ENCODE measurements at places on chromosomes 12 and 14.

GRCh38 chr14:70303545-70304293 lies 55.8 kb downstream of the COX16 start:
- DNase-seq: no peak

DNA sequence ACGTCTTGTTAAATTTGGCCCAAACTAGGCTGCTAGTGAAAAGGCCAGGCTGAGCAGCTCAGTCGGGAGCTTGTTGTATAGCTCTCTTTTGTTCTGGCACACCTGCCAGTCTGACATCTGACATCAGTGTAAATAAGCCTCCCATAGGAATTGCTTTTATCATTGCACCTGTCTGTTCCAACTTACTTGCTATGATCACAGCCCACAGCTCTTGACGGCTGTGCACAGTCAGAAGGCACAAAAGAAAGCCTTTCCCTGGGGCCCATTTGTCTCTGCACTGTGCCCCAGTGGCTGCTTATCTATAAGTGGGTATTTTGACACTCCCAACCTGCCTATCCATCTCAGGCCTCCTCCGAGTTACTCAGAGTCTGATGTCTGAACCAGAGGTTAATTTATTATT lies 324.5 kb downstream of the NUAK1 start:
- no peak for DNase-seq

GRCh38 chr14:60094306-60094897 lies 2.7 kb downstream of the PCNX4 start:
- no peak for DNase-seq

GRCh38 chr12:27013611-27014084 lies 536 bp downstream of the TM7SF3 start:
- DNase-seq: no peak

GRCh38 chr12:119060847-119061796 lies 79.8 kb downstream of the SRRM4 start:
- no peak for DNase-seq

GRCh38 chr12:92065018-92065499 lies 80.6 kb downstream of the BTG1 start:
- DNase-seq: no peak

GRCh38 chr14:69613312-69614073 lies 2.1 kb downstream of the SUSD6 start:
- DNase-seq: no peak

GRCh38 chr12:115885040-115885690 lies 392.3 kb downstream of the MED13L start:
- no peak for DNase-seq

DNA sequence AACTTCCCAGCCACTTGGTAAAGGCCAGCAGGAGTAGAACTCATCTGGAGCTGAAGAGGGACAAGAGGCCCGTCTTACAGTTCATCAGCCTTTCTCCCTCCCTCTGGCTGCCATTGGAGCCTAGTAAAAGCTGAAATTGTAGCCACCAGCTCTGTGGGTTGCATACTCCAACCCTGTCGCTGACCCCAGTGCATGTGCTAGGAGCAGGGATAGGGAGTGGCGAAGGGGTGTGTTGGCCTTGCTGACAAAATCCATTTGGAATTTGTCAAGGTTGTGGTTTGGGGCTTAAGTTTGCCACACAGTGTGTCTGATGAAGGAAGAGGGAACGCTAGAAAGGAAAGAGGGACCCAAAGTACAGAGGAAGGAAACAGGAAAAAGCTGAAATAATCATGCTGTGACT lies 4.0 kb upstream of the ARF3 start:
- no peak for DNase-seq

GRCh38 chr14:64614805-64615391 lies 65.1 kb downstream of the PPP1R36 start:
- DNase-seq: no peak

DNA sequence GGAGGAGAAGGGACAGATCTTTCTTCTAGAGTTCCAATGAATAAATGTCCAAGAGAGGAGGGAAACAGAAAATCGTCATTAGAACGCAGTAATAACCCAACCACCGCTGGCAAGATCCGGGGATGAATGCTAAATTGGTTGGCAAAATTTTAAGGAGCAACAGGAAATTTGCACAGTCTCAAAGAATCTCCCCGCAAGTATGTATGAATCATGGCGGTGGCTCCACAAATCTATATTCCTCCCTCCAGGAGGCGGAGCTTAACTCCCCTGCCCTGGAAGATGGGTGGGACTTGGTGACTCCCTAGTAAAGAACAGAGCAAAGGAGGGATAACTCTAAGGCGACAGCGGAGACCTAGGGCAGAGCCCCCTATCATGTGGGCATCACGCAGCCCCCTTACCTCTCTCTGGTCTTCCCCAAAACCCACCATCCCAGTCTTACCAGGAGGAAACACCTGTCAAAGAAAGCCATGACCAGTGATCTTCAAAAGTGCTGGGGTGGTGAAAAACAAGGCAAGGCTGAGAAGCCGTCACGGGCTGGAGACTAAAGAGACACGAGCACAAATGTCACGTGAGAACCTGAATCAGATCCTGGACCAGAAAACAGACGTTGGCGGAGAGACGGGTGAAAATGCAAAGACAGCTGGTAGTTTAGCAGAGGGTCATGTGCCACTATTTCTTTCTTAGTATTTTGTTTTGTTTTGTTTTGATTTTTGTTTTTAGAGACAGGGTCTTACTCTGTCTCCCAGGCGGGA lies 125.8 kb downstream of the NCOR2 start:
- DNase-seq: no peak

- DNase-seq: no peak
Observed at GRCh38 chr14:77186911-77187648, 5.5 kb downstream of the TMEM63C start.

DNA sequence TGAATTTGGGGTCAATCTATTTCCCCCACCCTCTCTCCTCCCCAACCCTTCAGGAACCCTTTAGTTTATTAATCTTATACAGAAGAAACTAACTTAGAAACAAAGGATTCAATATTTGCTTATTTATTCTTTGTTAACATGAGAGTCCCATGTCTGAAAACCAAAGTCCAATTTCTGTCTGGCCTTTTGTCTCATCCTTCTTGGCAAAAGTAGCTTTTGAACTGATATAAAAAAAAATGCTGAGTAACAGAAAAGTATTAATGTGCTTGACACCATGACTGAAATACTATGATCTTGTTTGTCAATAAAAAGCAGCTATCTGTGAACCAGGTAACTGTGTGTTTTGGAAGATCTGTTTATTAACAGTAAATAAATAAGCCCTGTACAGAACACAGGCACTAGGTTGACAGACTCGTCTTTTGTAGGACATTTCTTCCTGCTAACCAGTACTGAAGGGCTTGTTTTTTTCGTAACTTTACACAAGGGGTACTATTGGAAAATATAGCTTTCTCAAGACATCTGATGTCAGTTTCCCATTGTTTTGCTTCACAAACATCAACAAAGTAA lies 10.8 kb downstream of the PIGH start:
- no peak for DNase-seq

- DNase-seq: no peak
Observed at GRCh38 chr14:105135700-105136395, 32.7 kb downstream of the JAG2 start.

GRCh38 chr14:37874429-37875109 lies 279.1 kb downstream of the TTC6 start:
- DNase-seq: peak; percentile 59

DNA sequence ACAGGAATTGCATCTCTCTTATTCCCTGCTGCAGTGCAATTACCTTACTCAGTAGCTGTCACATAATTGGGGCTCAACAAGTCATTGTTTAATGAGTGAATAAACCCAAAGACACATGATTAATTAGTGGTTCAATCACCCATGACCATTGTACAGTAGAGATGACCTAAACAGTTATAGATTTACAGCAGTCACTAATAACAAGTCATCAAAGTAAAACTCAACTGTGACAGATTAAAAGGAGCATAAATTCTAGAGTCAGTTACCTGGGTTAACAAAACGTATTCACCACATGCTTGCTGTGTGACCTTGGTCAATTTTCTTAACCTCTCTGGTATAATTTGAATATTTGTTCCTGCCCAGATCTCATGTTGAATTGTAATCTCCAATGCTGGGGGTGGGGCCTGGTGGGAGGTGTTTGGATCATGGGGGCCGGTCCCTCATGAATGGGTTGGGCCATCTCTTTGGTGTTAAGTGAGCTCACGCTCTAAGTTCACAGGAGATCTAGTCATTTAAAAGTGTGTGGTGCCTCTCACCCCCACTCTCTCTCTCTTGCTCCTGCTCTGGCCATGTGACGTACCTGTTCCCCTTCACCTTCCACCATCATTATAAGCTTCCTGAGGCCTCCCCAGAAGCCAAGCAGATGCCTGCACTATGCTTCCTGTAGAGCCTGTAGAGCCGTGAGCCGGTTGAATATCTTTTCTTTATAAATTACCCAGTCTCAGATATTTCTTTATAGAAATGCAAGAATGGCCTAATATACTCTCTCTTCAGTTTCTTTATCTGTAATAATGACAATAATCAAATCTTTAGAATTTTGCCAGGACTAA lies 141.9 kb upstream of the PLEKHG7 start:
- no peak for DNase-seq

DNA sequence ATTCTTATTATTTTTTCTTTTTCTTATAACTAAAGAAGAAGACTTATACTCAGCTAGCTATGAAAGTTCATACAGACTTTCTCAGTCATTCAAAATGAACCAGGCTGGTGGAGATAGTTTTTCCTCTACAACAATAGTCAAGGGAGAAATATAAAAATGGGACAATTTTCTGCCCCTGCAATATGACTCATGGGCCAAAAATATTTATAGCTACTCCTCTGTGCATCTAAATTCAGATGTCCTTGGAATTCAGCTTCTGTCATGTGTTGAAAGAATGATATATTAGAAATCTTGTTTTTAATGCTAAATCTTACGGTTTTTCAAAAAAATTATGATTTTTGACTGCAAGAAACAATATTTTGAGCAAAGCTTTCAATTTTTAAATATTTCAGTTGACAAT lies 237.2 kb upstream of the SYT10 start:
- DNase-seq: no peak

DNA sequence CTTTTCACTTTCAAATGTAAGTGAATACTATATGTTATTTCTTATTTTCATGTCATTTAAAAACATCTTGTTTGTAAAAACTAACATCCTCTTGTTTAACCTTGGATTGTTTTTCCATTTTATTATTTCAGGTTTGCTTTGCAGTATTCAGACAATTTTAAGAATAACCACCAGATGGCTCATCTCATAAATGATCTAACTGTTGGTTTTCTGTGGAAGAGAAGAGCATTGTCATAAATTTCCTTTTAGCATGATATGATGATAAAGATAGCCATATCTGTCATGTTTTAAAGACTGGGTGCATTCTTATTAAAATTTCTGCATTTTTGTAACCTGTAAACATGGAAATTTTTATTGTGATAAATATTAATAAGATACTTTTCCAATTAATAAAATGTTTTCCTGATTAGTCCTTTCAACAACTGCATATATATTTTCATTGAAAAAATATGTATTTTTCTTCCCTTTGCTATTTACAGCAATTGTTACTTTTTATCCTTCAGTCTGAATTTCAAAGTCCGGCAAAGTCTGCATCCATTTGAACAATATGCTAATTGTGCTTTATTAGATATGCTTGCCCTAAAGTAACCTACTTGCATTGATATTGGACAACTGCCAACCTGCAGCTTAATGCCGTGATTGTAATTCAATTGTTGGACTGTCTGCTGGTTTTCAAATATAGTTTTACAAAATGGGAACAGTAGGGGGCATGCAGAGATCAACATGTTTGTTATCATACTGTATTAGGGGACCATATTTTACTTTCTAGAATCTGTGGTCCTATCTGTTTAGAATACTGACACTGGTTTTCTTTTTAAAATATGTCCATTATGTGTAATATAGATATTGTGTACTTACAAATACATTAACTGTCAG lies 163.4 kb downstream of the GARIN6 start:
- no peak for DNase-seq

DNA sequence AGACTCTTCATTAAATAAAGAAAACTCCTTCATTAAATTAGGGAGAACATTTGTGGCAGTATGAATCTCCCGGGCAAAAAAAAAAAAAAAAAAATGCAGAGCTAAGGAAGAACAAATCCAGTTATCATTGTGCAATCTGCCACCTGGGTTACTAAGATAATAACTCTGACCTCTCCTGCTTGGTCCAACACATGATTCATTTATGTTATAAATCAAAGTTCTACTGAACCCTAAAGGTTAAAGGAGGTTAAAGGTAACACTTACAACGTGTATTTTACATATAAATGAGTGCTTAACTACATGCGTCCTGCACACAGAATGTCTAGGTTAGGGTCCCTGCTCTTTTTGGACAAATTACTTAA lies 4.2 kb downstream of the TGFB3 start:
- no peak for DNase-seq

GRCh38 chr12:39928181-39928899 lies 177.5 kb downstream of the SLC2A13 start:
- no peak for DNase-seq

Measured in stimulated activated CD8-positive, alpha-beta memory T cell treated with anti-CD3 and anti-CD28 coated beads, Interleukin-7, amount 100 ng/mL, for 1 hour (primary cell).